H54 (cell line): ENCODE measurements at places on chromosomes 2 and 18.

DNA sequence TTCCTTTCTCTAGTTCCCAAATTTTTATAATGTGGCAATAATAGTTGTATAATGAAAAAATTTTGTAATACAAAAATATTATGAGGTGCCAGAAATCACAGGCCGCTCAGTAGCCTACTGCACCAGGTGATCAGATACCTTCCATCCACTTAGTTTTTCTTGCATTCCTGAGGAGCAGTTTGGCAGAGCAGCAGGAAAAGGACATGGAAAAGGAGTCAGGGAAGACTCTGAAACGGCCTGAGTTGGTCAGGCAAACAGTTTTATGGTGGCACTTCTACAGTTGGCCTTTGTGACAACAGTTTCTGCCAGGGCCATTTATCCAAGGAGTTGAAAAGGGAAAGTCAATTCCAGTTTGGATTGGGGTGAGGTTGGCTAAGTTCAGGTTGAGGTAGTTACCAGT lies 165.4 kb upstream of the ALPP start:
- no peak for DNase-seq

DNA sequence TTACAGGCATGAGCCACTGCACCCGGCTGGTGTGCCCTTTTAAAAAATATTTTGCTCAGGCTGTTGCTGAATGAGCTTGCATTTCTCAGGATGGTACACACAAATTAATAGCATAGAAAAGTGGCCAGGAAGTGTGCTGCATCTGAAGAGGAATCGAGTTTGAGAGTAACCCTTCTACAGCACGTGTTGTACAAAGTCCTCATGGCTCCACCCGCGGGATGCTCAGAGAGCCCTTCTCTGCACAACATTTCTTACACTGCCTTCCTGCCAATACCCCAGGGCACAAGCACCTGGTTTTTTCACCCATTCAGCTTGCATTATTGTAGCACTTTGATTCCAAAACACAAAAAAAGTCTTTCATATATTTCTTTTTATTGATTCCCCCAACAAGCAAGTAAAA lies 90.1 kb upstream of the NEDD4L start:
- no peak for DNase-seq

- DNase-seq: no peak
Observed at GRCh38 chr2:202703091-202703490, 68.3 kb downstream of the FAM117B start.

DNA sequence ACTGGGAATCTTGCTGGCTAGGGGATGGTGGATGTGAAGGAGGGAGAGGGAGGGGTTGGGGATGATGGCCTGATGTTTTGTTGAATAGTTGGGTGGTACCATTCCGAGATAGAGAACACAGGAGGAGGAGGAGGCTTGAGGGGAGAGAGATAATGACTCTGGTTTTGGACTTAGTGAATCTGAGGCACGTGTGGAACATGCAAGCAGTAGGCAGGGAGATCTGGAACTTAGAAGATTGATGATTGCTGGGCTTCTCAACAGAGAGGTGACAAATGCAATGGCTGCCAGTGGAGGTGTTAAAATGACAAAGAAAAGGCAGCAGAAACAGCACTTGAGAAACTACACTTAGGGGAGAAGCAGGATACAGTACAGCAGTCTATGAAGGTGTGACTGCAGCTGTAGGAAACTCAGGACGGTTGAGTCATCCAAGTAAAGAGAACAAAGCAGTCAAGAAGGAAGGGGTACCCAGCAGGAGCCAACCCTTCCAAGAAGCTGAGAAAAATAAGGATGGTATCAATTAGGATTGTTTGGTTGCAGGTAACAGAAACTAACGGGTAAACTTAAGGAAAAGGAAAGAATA lies 221.4 kb upstream of the FBXO11 start:
- no peak for DNase-seq

DNA sequence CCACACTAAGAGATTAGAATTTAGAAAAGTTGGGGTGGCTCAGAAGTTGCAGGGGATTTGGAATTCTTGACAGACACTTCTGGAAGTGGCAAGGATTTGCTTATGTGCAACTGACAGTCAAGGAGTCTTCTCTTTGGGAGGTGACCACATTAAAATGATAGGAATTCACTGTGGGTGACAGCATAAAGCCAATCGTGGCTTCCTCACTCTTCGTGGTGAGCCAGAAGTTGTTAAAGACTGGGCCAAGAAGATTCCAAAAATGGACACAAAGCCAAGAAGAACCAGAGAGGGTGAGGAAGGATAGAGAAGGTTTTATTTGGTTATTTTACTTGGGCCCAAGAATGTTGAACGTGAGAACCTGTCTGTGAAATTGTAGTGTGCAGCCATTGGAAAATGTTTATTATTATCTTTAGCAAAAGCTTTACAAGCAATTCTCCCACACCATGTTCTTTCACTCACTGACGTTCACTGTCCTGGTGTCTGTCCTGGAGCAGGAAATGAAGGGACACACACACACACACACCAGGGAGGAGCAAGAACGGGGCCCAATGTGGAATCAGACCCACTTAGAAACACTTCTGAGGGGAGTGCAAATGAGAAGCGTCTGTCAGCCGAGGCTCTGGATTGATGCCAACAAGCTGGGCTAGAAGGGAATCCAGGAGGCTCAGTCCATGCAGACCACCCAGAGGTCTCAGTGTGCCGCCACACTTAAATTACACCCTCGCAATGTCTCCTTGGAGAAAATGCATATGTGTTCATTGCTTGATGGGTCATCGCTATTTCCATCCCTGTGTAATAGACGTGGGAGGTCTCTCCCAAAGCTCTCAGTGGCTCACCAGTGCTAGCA lies 37.2 kb downstream of the STEAP3 start:
- DNase-seq: no peak

DNA sequence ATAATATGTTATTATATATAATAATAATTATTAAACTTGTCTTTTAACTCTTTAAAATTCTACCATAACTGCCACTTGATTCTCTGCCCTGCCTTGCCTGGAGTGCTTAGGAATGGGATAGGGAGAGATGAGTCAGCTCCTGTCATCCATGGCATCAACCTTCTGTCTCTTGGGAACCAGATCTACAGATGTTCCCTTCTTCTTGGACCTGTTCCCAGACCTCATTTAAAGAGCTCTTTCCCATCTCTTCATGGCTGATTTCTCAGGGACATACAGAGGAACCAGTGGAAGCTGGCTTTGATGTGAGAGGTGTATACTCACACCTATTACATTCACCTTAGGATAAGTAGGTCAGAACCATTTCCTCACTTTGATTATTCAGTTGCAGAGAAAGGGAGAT lies 155.3 kb upstream of the MYO3B start:
- DNase-seq: no peak

DNA sequence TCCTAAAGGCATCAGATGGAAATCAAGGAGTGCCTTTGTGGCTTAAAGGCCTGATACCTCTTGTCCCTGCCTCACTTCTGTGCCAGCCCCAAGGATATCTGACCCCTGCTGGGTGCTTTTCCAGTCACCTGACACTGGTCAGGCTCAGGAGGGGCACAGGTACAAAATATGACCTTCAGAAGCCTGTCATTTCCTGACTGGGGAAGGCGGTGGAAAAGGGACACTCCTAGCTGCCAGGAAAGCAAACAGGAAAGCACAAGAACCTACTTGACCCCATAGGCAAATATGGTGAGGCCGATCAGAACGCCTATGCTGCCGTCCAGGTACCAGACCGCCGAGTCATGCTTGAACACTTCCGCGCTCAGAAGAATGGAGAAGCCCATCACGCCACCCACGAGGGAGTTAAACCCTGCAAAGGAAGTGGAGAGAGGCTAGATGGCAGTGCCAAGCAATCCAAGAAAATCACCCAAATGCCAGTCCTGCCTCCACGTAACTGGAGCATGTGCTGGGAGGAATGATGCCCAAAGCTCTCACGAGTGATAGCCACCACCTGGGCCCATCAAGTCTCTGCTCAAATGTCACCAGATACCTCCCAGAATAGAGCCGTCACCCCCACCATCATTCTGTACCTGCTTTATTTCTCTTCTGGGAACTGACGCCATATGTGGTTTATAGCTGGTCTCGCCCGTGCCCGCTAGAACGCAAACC lies 204.0 kb downstream of the MGAT5 start:
- DNase-seq: no peak

GRCh38 chr2:231900486-231900942 lies 25.7 kb downstream of the NPPC start:
- DNase-seq: peak; percentile 90

DNA sequence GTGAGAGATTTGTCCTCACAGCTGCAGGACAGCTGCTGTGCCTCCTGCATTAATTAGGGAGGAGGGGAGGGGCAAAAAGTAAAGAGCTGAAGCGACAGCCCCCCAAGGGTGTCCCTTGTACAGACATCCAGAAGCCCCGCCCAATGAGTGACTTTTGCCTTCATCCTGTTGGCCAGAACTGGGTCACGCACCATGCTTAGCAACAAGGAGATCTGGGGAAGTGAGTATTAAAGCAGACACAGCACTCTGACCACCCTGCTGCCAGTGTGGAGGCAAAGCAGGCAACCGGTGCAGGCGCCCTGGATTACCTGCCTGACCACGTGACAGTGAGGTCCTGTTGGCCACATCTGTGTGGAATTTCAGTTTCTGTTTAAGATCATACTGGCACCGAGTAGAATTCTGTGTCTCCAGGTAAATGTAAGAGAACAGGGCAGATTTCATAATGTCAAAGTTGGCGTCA lies 21.5 kb upstream of the BIN1 start:
- peak; percentile 40 for DNase-seq

- DNase-seq: no peak
Observed at GRCh38 chr18:45437366-45437765, 177.9 kb upstream of the SLC14A2 start.

DNA sequence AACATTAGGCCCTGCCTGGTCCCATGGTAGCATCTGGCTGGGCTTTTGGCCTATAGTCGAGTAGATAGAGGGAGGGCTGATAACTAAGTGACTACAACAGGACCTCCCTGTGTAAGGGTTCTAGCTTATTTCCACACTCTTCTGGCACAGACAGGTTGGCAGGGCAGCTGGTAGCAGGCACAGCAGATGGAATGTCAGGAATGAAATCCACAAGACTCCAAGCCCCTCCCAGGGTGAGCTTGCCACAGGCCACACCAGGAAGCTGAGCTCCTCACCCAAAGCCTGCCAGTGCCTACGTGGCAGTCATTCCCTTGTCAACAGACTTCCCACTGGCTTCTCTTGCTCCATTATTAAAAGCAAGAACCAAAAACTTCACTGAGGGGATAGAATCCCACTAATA lies 20.7 kb upstream of the C1QL2 start:
- DNase-seq: peak; percentile 78

DNA sequence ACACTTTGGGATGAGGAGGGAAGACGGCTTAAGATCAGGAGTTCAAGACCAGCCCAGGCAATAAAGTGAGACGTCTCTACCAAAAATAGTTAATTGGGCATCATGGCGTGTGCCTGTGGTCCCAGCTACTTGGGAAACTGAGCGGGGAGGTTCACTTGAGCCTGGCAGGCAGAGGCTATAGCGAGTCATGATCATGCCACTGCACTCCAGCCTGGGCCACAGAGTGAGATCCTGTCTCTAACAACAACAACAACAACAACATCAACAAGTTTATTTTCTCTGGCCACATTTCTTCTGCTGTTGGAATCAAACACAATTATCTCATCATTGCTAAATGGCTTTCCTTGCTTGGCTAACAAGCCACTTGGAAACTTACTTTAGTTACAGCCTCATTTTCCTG lies 13.4 kb downstream of the NIFK start:
- DNase-seq: no peak

- peak; percentile 92 for DNase-seq
Observed at GRCh38 chr2:45681675-45682074, 30.2 kb downstream of the PRKCE start.

- peak; percentile 17 for DNase-seq
Observed at GRCh38 chr2:226048611-226049010, 649.1 kb downstream of the NYAP2 start.

DNA sequence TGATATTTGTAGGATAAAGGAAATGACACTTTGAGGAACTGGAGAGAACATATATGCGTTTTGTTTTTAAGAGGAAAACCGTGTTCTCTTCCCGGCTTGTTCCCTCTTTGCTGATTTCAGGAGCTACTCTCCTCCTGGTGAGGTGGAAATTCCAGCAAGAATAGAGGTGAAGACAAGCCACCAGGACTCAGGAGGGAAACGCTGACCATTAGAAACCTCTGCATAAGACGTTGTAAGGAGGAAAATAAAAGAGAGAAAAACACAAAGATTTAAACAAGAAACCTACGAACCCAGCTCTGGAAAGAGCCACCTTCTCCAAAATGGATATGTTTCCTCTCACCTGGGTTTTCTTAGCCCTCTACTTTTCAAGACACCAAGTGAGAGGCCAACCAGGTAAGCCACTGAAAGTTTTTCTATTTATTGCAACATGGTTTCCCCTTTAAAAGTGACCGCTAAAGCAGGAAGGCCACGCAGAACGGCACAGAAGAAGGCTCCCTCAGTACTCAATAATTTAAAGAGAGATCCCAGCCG lies 735 bp downstream of the NRP2 start:
- DNase-seq: no peak

GRCh38 chr2:35035883-35036282 lies 1319.7 kb upstream of the CRIM1 start:
- no peak for DNase-seq

- DNase-seq: no peak
Observed at GRCh38 chr18:58158459-58158858, 114.4 kb downstream of the NEDD4L start.

- DNase-seq: no peak
Observed at GRCh38 chr2:153971855-153972254, 100.1 kb downstream of the GALNT13 start.

DNA sequence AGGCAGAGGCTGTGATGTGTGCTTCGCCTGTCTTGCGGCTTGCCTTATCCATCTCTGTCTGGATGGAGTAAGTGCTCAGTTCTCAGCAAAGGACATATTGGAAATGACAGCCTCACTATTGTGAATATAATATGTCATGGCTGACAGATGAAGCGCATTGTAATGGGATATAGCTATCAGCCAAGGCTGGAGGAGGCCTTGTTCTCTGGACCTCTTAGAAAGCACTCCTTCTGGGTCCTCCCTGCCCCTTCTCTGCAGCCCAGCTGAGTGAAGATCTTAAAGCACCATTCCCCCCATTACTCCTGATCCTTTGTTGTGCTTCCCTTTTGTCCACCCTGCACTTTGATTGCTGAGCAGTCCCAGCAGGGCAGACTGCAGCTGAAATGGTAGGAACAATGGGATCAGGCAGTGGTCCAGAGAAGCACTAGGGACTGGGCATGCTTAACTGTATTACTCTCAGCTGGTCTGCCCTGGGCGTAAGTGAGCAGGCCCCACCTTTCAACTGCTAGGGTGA lies 265.3 kb downstream of the SETBP1 start:
- no peak for DNase-seq

DNA sequence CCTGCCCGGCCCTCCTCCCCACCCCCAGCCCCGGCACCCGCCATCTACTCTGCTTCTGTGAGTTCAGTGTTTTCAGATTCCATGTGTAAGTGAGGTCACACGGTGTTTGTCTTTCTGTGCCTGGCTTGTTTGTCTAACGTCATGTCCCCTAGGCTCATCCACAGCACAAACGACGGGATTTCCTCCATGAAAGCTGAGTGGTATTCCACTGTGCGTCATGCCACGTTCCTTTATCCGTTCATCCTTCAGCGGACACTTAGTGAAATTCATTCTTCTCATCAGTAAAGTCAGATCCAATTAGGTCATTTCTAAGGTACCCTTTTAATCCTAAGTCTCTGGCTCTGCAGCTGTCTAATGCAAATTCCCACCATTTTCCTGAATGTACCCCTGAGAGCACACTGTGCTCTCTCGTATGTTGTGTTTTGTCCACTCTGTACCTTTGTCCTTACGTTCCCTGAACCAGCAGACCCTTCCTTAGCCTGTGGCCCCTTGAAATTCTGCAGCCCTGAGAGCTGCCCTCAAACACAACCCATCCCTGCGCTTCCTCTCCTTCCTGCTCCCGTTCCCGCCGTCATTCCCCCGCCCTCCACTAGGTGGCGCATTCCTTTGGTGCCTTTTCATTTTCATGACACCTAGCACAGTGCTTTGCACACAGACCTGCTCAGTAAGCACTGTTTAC lies 44.1 kb downstream of the TRAPPC12 start:
- DNase-seq: peak; percentile 67
